ENCODE measurements at places on chromosomes 2 and 18.

DNA sequence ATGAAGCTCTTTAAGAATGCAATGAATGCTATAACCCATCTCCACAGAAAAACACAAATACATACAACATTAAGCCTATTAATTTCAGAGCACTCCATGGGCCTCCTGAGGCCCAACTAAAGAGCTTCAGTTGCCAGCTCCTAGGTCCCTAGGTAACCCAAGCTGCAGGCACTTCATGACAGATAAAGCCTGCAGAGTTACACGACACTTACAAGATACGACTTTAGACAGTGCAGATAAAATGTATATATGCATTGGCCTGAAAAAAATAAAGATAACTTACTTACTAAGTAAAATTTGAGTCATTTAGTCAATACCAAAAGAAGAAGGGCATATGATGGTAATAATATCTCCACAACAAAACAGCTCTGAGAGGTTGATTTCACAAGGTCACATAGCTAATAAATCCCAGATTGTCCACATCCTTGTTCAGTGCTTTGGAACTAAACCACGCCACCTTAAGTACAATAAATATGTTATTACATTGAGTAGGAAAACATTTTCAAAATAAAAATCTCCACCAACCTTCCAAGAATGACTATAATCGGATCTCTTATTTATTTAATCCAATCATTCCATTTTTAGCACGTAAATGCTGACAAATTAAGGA, 3.4 kb downstream of the MAP4K3 start:
- no peak for DNase-seq

DNA sequence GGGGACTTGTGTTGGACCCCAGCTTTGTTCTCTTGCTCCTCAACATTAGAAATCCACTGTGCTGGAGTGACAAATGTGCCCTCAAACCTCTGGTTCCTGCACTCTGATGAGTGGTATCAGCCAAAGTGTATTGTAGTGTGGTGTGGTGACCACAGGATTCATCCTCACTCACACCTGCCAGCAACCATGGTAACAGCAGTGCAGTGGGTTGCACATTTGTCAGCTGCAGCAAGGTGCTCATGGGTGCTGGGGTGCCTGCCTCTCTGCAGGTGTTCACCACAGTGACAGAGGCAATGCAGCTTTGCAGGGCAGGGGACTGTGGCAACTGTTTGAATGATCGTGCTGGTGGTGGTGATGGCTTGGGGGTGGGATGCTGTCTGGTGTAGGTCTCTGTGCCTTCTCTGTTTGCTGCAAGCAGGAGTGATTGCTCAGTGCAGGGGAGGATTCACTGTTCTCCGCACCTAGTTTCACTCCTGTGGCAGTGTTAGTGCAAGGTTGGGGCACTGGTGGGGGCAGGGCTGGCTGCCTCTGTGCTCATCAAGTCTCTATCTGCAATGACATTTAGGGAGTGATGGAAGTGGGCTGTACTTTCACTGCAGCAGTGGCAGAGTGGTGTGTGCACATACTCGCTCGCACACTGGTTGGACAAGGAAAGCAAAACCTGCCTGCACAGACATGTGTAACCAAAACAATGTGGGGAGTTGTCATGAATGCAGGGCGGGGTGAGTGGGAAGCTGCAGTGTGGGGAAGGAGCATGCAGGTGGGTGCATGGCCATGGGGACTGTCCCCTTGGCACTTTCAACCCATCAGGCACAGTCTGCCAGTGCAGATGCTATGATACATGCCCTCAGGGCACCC, 301.1 kb downstream of the PIK3C3 start:
- DNase-seq, result no peak

GRCh38 chr2:172680436-172681068, 55.1 kb upstream of the RAPGEF4 start:
- no peak for DNase-seq

- DNase-seq, result no peak
Observed at GRCh38 chr2:134272806-134273205, 18.9 kb downstream of the MGAT5 start.

DNA sequence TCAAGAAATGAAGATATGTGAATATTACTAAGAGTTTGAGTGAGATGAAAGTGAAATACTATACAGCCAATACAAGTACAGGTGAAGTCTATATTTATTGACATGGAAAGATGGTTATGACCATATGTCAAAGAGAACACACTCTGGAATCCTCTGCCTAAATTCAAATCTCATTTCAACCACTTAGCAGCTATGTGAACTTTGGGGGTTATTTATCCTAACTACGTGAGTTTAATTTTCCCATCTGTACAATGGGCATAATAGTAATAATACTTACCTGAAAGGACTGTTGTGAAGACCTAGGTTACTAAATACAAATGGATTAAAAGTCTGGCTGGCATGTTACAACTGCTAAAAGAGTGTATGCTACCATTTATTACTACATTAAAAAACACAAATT, 79.6 kb downstream of the ROCK2 start:
- no peak for DNase-seq

DNA sequence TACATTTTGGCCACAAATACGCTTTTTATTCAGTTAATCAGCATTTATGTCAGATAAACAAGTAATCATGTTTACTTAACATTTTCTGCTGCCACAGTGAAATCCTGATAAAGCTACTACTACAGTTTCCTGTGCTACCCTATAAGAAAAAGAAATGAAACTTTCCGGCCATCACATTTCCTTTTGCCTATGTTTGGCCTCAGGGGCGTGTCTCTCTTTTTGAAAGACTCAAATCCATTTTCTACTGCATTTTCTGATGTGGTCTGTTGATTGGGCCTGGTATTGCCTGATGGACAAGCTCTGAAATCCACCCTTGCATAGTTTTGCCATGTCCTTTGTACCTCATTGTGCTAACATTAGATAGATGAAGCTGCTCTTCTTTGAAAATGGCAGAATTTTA, 152.6 kb downstream of the AGPS start:
- DNase-seq, result no peak

DNA sequence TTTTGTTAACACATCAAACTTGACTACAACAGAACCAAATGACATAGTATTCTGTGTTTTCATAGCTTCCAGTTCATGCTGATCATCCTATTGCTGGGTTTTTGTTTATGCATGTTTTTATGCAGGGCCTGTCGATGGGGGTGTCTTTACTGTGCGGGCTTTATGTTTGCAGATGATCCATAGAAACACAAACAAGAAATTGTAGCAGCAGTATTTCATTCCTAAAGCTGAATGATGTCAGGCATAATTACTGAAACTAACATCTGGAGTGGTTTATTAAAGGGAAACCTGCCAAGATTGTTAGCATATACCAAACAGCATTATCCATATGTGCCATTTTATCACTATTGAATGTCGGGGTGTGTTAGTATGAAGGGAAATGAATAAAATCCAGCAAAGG, 129.7 kb downstream of the PTPRM start:
- no peak for DNase-seq

GRCh38 chr2:134074619-134075018, 179.3 kb upstream of the MGAT5 start:
- DNase-seq, result no peak

DNA sequence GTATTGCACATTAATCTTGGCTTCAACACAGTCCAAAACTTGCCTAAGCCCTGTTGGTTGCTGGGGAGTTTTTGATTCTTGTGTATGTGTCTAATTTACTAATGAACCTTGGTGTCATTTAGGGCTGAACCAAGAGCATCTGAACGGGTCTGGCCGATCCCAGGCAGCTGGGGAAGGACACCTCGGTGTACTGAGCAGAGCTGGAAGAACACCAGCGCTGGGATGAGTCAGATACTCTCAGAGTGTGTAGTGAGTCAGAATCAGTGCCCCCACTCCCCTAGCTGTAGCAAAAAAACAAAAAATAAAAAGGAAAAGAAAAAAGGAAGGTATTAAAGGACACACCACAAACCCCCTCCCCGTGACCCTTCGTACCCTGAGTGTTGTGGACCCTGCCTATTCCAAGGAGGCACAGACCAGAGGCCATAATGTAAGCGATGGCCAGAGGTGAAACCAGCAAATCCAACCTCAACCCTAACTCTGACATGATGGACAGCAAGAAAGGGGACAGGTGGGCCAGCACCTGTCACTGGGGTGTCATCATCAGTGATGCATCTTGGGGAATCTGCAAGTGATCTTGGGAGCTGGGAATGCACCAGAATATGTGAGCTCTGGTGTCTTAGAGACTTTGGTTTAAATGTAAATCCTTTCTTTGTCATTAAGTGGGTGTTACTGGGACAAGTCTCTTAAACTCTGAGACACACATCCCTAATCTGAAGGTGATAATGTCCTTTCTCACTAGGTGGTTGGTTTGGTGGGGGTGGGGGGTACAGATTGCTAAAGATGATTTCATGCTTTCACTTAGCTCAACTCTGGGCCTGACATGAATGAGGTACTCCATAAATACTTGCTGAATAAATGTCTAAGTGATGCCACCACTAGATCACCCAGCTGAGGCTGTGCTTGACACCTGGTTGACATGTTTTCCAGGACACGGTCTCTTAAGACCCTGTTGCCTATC, 34.2 kb upstream of the NCOA1 start:
- DNase-seq, result no peak

GRCh38 chr2:23561544-23561943, 176.6 kb downstream of the KLHL29 start:
- DNase-seq, result no peak

- DNase-seq, result no peak
Observed at GRCh38 chr18:34352385-34353163, 127.9 kb upstream of the NOL4 start.

GRCh38 chr2:12534646-12535263, 182.0 kb upstream of the TRIB2 start:
- no peak for DNase-seq

GRCh38 chr18:63488160-63488559, 11.4 kb downstream of the SERPINB5 start:
- no peak for DNase-seq

GRCh38 chr2:209907746-209908145, 94.7 kb upstream of the RPE start:
- DNase-seq, result no peak

- DNase-seq, result no peak
Observed at GRCh38 chr2:73982140-73982617, 2.5 kb upstream of the TET3 start.

DNA sequence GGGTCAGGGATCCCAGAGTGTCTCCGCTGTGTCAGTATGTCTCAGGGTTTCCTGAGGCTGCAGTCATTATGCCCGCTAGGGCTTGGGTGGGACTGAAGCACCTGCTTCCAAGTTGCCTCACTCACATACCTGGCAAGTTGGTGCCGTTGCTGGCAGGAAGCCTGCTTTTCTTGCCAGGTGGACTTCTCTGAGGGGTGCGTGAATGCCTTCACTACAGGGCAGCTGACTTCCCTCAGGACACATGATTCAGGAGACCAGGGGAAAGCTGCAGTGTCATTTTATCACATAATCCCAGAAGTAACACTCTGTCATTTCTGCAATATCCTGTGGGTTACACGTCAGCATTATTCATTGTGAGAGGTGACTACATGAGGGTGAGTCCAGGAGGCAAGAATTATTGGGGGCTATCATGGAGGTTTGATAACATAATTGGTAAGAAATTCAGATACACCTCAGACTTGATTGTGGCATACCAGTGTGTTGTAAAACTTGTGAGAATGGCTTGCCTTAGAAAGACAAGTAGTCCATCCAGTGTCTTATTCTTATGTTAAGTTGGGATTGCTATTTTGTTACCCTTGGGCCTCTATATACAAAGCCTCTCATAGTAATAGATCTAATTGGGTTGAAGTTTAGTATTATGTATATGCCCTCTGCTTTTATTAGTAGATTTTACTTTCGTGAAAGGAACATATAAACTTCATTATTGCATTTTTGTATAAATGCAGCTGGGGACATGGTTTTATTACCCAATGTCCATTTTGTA, 44.1 kb downstream of the NEDD4L start:
- no peak for DNase-seq

- no peak for DNase-seq
Observed at GRCh38 chr18:6434481-6434880, 19.8 kb upstream of the L3MBTL4 start.
